ENCODE measurements at places on chromosomes 4 and X.

DNA sequence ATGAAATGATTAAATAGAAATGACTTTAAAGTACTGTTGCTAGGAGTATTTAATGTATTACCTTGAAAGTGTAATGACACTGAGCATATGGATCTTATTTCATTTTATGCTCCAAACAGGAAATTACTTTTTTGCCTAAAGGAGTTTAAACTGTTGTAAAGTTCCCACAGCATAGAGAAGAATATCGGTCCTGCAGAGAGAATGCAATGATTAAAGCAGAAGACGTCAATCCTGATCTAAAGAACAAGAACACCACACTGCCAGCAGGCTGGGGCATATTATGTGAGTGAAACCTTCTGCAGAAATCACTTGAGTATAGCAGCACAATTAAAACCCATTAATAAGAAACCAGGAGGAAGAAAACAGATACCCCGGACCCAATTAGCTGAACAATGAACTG lies 72.8 kb upstream of the CAMK2D start:
- no peak for DNase-seq

- no peak for DNase-seq
Observed at GRCh38 chr4:183621875-183622274, 37.1 kb downstream of the RWDD4 start.

DNA sequence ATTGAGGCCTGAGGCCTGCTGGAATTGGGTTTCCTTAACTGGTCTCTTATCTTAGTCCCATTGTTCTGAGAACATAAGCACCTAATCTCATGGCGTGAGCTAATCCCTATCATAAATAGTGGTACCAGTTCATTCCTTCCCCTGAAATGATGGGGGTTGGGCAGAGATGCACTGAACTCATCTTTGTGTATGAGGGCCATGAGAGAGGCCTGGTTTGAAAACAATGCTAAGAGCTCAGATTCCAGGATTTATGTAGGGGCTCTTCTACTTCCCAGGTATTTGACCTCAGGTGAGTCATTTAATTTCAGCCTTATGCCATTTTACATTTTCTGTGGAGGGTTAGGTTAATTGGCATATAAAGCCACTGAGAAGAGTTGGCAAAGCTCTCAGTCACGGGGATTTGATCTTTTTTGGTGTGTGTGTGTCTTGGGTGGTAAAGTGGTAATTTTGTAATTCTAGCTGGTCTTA lies 4.4 kb downstream of the RBM3 start:
- peak; percentile 17 for DNase-seq

GRCh38 chr4:174929346-174929745 lies 11.2 kb downstream of the ADAM29 start:
- DNase-seq: no peak

- no peak for DNase-seq
Observed at GRCh38 chr4:47135210-47135609, 103.8 kb downstream of the GABRB1 start.

- DNase-seq: no peak
Observed at GRCh38 chrX:153709726-153710674, 14.2 kb downstream of the BCAP31 start.

DNA sequence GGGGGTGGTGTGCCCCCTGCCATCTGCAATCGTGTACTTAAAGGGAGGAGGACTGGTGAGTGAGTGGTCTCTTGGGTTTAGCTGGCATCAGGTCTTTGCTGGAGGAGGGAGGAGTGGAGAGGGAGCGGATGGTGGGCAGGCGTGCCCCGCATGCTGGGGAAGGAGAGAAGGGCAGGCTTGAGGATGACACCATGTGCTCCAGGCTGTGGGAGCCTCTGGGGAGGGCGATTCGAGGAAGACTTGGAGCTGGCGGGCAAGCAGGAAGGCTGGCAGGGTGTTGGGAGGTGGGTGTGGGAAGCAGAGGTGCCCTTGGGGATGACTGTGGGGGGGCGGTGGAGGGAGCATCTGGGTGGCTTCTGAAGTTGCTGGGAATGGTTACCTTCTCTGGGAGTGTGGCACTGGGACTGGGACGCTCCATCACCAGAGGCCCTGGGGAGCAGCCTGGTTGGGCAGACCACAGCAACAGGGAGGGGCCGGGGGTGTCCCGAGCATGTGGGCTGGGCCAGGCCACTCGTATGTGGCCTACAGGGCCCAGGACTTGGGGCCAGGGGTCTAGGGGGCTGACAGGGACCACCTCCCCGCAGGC lies 30.8 kb upstream of the AFAP1 start:
- no peak for DNase-seq

GRCh38 chr4:92522356-92522755 lies 218.6 kb downstream of the GRID2 start:
- no peak for DNase-seq

DNA sequence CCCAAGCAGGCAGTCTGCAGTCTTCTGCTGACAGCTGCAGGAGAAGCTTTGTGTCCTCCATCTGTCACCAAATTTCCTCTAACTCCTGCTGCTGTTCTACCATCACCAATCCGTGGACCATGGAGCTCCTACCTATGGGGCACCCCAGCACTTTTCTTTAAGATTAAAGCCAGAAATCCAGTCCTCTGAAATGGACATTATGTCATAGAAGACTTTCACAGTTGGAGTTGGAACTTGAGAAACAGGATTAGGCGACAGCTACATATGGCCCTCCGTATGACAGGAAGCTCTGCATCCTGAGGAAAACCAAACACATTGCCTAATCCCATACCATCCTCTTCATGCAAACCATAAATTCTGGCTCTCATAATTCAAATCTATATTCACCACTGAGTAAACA lies 470.6 kb upstream of the GALNTL6 start:
- no peak for DNase-seq

DNA sequence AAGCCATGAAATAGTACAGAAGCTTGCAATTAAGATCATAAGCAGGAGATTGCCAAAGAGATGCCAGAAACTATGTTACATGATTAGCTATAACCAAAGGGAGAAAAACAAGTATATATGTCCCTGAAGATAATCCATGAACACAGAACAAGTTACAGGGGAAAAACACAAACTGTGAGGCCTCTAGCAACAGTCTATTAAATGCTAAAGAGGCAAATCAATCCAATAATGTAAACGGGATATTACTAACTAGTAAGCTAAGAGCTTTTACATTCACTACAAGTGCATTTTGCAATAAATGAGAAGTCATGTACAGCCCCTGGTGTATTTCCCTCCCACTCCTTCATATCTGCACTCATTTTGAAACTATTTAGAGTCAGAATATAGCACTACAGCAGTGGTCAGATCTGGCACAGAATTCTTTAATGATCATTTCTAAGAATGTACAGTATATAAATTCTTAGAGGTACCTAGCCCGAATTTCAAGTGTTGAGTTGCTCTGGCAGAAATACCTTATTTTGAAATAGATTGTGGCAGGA lies 449.8 kb upstream of the SMIM31 start:
- no peak for DNase-seq

GRCh38 chrX:72051589-72051988 lies 80.1 kb downstream of the RTL5 start:
- DNase-seq: no peak

DNA sequence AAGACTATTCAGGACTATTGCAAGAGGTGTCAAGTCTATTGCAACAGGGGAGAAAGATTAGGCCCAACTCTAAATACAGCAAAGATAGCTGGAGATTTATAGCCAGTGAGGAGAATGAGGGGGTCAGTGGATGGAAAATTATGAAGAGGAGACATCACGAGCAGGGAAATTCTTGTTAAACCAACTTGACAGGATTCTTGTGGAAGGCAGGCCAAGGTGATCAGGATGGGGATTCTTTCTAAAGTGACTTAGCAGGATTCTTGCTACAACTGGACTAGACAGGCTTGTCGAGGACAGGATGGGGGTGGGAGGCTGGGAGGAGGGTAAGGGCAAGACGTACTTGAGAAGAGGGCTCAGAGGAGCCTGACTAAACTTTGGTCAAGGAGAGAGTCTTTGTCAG lies 89.0 kb downstream of the PHEX start:
- no peak for DNase-seq

DNA sequence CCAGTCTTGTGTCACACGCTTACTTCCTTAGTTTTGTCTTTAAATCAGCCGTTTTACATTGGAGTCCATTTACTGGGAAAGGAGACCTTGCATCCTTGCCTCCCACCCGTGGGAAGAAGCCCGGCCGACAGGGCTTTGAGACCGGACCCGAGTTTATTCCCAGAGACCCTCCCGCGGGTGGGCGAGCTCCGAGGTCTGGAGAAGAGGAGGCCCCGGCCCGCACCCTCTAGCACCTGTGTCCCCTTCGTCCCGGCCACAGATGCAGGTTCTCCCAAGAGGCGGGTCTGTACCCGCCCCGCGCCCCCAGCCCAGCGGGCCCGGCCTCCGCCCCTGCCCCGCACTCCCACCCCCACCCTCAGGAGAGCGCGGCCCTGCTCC lies 3.8 kb upstream of the SLC26A1 start:
- DNase-seq: no peak

DNA sequence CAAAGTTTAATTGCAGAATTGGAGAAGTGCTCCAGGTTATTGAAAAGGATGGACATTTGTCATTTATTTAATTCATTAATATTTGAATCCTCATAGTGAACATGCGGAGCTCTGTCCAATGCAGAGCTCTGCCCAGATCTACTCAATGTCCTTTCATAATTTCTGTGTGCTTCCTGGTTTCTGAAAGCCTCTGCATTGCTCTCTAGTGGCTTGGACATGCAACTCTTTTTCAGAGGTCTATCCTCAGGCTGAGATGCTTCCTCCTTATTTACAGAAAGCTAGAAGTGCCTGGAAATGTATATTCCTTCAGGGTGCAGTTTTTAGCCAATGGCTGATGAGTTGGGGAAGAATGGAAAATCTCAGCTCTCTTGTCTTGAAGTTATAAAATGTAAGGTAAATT lies 786.1 kb upstream of the AADAT start:
- no peak for DNase-seq

- DNase-seq: no peak
Observed at GRCh38 chrX:154469114-154469513, 10.0 kb downstream of the LAGE3 start.

DNA sequence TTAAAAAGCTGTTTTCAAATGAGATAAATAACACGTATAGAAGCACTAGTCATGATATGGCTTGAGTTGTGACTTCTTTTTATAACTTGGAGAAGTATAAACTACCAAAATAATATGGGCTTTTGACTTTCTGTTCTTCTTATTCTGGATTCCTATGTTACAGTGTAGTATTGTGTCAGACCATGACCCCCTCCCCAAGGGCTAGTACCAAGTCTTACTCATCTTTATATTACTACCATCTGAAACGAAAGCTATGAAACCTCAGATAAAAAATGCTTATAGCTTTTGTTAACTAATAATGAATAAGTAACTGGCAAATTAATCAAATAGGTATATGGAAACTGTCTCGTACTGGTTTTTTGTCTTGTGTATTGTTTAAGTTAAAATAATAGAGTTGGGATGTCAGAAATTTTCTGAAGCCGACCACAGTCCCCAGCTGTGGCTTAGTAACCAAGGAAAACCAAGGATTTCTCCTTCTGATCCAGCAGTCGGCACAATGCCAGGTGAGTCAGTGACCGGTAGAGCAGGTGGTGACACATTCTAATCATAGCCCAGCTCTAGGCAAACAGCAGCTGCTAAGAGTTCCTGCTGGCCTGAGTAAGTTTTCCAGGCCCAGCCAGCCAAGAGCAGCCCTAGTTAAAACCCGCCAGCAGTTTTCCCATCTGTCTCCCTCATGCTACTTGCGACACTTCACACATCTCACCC lies 163.3 kb upstream of the PRDX4 start:
- DNase-seq: peak; percentile 89

All from cardiac fibroblast (primary cell).